ENCODE measurements at places on chromosomes 3 and 15. TPM values are rescaled to one million over a fixed set of nuclear protein-coding genes. Genes with fewer than 3 reads are reported as not detected.

Gene NIT2
- total RNA-seq = 22.3 TPM

Gene SOX14
- total RNA-seq = 19.7 TPM

Gene FANCD2OS
- total RNA-seq = not detected

Gene POLQ
- 2.1 TPM for total RNA-seq

Gene SLC22A14
- 0.36 TPM for total RNA-seq

- DNase-seq = no peak
These were observed 125.1 kb upstream of the ZBTB20 start for GRCh38 chr3:115272036-115272824.

- no peak for DNase-seq
These were observed 260.1 kb downstream of the UACA start for GRCh38 chr15:70503073-70503745.

- no peak for DNase-seq
These were observed 234.1 kb downstream of the CACNA2D3 start for GRCh38 chr3:54356261-54357045.

- no peak for DNase-seq
These were observed 226.5 kb upstream of the NANOGP8 start for GRCh38 chr15:35311615-35312014.

Data from endothelial cell (in vitro differentiated cells).